ENCODE measurements at places on chromosomes 1 and 21.

GRCh38 chr1:97903626-97904025 lies 17.2 kb downstream of the DPYD start:
- DNase-seq = no peak

- no peak for DNase-seq
Observed at GRCh38 chr1:211292411-211292810, 33.2 kb downstream of the RCOR3 start.

DNA sequence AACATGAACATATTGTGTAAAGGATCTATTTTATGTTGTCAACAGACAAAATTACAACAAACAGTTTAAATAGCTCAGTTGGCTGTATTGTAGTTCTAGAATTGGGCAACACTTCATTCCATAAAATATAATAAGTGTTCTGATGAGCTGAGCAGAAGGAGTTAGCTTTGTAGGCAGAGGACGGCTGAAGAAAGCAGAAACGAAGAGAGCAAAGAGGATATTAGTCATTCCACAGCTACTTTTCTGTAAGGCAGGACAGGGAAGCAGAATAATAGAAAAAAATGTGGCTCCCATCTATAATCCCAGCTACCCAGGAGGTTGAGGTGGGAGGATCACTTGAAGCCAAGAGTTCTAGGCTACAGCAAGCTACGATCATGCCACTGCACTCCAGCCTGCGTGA lies 20.2 kb upstream of the IVNS1ABP start:
- no peak for DNase-seq

- DNase-seq = no peak
Observed at GRCh38 chr1:208227366-208227765, 16.8 kb downstream of the PLXNA2 start.

DNA sequence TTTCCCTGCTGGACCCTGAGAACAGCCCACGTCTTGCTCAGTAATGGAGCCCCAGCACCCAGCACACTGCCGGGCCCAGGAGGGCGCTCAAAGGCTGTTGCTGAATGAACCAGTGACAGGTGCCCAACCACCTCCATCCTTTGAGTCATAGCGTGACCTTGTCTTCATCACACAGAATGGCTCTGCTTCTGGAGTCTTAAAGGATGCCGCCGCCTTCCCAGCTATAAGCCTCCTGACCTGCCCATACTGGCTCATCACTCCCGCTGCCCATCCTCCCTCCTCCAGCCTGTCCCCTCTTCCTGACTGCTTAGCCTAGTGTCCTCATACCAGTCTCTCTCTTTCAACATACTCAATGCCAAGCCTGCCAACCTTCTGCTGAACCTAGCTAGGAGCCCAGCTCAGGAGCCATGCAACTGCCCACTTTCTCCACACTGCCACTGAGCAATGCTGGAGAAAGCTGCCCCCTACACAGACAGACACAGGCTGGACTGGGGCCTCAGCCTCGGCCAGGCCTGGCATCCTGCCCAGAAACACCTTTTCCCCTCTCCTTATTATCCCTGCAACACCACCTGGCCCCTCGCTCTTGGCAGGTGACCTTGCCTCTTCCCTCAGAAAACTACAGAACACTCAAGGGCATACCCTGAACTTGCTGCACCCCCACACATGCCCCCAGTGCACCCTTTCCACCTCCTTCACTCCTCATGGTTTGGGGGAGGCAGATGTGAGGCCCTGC lies 14.1 kb downstream of the TTC39A start:
- DNase-seq = no peak

DNA sequence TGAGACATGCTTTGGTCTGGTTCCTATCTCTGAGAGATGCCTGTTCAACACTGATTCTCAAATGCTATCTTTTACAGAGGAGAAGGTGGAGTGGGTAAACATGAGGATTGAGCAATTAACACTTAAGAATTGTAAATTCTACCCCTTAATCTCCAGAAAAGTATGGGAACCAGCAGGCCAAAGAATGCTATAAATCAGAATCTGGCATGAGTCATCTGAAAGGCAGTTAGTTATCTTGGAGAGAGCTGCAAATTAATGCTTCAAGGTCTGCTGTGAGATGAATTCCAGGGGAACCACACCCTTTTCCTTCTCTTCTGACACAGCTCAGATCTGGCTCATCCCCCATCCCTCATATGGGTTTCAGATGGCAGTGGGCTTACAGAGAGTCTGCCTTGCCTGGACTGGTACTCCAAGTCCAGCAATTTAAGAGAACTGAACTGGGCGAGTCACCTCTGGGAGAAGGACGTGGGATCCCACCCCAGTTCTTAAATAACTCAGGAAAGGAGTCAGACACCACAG lies 5.2 kb downstream of the S100A10 start:
- no peak for DNase-seq

- peak; percentile 27 for DNase-seq
Observed at GRCh38 chr1:212950243-212951125, at the start of gene VASH2. Gene VASH2 (plus strand): TSS chr1:212950541. CDS start chr1:212951543, 1,002 bp downstream.

- no peak for DNase-seq
Observed at GRCh38 chr1:32870615-32871363, at the start of gene FNDC5. Gene FNDC5 (minus strand): TSS chr1:32870912.

GRCh38 chr1:244369256-244370057 lies 82.3 kb downstream of the ADSS2 start:
- no peak for DNase-seq

- no peak for DNase-seq
Observed at GRCh38 chr1:61282387-61282786, 200.0 kb downstream of the NFIA start.

DNA sequence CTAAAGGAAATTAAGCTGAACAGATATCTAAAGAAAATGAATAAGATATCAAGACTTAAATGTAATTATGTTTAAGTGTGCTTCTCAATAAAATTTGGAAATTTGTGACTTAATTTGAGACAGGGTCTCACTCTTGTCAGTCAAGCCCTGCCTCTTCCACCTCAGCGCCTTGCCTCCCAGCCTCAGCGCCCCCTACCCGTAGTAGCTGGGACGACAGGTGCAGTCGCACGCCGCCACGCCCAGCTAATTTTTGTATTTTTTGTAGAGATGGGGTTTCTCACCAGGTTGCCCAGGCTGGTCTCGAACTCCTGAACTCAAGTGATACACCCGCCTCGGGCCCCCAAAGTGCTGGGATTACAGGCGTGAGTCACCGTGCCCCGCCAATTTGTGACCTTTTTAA lies 117.0 kb downstream of the CLEC20A start:
- no peak for DNase-seq

DNA sequence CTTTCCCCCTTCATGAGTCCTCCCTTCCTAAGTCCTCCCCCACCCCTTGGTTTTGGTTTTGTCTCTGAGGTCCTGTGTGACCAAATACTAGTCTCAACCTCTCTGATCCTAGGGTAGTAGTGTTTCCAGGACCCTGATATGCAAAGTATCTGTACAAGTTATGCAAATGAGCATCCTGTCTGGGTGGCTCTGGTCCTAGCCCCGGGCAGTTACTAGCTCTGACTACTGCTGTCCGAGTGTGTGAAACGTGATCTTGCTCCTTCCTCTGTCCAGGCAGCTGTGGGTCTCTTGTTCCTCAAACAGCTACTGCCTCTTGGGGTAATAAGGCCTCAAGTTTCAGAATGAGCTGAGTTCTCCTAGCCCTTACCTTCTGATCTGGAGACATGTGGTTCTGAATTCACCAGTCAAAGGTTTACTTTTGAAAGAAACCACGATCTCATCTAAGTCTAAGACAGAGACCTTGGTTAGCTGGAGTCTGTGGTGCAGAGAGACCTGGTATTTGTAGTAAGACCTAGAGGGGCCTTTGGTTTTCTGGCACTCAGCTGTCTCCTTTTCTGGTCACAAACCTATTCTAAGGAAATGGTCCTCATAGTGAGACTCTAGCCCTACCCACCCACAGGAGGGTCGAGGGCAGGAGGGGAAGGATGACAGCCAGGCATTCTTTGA lies 31.0 kb upstream of the IL19 start:
- DNase-seq = no peak

DNA sequence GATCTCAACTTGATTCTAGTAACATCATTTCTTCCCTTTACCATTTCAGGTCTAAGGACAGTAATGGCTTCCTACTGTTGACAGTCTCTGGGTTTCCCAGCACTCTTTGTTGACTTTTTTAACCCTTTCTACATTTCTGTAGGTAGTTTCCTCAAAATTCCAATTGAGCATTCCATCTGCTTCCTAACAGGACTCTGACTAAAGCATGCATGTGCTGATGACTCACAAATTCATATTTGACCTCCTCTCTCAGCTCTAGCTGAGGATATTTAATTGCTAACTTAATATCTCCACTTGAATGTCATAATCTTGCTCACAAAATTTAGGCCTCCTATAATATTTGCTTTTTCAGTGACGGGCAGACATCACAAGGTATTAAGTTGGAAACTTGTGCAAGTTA lies 93.3 kb upstream of the ZNHIT6 start:
- no peak for DNase-seq

DNA sequence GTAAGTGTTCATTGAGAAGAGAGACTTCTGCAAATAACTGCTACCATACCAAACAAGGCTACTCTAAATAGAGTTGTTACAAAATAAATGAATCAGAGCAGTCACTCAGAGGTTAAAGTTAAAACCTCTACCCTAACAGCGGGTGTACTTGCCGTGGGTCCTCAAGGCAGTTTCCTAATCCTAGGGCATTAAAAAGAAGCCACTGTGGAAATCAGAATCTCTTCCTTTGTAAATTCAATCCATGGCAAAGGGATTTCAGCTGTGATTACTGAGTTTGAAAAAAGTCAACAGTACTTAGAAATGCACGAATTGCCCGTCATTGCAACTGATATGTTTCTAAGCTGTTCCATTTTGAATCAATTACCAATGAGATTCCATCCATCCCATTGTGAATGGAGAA lies 13.5 kb downstream of the TBX15 start:
- DNase-seq = no peak

- DNase-seq = no peak
Observed at GRCh38 chr21:38243732-38244406, 12.9 kb upstream of the KCNJ15 start.

DNA sequence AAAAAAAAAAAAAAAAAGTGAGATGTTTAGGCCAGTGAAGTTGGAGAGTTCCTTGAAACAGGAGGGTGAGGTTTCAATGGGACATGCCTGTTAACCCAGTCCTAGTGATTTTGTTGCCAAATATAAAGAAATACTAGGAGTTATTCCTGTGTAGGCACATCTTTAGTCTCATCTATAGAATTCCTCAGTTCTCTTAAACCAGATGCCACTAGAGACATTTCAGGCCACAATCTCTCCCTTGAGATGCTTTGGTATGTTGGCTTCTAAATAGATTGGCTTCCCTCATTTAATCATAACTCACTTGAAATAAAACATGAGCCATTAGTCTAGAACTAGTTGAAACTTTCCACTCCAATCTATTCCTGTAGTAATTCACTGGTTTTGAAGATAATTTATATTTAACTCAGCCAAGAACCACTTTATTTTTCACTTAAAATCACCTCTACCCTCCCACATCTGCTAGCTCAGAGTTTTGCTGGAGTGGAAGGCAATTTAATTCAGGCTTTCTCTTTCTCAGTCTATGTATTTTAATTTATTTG lies 29.8 kb downstream of the GPR137B start:
- DNase-seq = no peak

DNA sequence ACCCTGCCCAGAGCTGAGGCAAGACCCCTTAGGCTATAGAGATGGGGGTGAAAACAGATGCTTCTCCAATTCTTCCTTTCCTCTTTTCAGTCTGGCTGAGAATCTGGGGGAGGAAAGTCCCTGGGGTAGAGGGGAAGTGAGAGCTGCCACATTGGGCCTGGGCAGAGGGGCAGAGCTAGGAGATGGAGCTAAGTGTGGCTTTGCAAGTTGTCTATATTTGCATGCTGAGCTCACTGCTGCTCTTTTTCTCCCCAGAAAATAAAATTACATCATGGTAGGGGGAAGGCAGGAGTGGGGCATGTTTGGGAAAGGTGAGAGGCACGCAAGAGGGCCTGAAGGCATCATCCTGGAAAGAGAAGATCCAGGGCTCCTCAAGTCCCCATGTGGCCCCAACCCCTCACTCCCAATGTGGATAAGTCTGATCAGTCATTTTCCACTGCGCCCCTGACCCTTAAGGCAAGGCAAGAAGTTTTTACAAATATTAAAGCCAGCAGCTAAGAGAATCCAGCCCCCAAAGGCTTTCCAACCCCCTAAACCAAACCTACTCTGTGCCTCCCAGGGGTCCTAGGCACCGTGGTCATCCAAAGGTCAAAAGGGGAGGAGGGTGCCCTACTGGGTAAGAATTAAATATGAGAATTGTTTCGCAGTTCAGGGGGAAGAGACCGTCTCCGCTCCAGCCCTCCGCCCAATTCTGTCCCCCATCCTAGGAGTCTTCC lies 500 bp upstream of the PEA15 start:
- no peak for DNase-seq

DNA sequence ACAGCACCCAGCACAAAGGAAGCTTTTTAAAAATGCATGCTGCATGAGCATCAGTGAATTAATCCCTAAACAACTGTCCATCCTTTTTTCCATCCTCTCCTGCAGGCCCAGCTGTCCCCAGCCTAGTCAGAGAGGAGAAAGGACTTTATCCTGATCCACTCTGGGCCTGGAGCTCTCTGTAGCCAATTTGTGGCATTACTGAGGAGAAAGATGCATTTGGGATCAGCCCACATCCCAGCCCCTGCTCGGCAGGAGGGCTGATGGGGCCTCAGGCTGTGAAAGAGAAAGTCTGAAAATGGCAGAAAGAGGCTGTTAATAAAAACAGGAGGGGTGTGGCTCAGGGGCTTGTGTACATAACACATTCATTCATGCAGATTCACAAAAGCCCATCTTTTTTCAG lies 37.5 kb upstream of the ATP2B4 start:
- no peak for DNase-seq

DNA sequence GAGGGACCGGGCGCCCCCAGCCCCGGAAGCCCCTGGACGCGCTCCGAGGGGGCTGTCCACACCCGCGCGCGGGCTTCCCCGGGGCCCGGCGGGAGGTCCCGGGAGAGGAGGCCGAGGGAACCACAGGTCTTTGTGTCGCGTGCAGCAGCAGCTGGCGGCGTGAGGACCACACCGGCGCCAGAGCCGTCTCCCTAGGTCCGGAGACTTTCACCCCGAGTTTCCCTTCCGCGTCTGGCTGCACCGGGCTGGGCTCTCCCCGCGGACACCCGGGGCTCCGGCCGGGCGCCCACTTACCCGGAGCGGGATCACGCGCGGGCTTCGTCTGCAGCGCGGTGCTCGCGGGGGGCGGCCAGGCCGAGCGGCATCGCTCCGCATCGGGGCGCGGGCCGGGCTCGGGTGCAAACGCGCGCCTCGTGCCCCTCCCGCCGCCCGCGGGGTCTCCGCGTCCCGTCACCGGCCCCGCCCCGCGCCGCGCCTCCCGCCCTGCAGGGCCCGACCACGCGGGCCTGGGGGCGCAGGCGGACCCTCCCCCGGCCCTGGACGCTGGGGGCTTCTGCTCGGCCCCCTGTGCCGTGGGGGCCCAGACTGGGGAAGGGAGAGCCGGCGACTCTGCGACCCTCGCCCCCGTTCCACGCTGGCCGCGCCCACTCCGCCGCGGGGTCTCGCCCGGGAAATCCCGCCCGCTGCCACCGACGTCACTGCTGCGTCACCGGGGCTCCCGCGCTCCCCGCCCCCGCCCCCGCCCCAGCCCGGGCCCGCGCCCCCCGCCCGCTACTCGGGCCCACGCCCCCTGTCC lies at the start of gene GNG4:
Gene GNG4, minus strand, starts transcription at position 417 of the 796 bp plus-strand sequence. CDS start 65,946 bp downstream, outside the sequence.
- DNase-seq = peak; percentile 47
